ENCODE measurements at places on chromosomes 11 and 22.

- DNase-seq: peak; percentile 18
These were observed 53.4 kb downstream of the CD44 start for GRCh38 chr11:35192347-35192746.

- no peak for DNase-seq
These were observed 152.8 kb upstream of the NTM start for GRCh38 chr11:131217313-131218310.

DNA sequence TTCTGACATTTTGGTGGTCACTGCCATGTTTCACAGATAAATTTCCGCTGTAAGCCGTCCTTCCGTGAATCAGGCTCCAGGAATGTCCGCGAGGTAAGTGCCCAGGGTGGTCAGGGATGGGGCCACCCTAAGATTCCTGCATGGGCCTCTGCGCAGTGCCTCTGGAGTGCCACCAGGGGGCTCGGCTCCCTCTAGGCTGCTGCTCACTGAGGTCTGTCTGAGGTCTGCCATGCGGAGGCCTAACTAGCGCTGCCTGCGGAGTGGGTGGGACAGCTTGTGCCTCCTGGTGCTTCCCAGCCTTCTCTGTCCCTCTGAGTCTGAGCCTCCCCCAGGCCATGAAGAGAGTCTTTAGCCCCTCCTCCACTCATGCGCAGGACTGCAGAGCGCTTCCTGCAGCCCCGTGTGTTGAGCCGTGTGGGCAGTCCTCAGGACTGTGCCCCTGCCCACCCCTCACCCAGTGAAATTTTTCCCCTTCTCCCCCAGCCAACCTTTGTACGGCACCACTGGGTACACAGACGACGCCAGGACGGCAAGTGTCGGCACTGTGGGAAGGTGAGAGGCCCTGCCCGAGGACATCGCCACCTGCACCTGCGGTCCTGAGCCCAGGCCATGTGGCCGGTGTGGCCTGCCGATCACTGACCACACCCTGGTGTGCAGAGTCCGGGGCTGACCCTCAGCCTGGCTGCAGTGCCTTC is 11.9 kb upstream of the MDK start:
- DNase-seq: no peak

DNA sequence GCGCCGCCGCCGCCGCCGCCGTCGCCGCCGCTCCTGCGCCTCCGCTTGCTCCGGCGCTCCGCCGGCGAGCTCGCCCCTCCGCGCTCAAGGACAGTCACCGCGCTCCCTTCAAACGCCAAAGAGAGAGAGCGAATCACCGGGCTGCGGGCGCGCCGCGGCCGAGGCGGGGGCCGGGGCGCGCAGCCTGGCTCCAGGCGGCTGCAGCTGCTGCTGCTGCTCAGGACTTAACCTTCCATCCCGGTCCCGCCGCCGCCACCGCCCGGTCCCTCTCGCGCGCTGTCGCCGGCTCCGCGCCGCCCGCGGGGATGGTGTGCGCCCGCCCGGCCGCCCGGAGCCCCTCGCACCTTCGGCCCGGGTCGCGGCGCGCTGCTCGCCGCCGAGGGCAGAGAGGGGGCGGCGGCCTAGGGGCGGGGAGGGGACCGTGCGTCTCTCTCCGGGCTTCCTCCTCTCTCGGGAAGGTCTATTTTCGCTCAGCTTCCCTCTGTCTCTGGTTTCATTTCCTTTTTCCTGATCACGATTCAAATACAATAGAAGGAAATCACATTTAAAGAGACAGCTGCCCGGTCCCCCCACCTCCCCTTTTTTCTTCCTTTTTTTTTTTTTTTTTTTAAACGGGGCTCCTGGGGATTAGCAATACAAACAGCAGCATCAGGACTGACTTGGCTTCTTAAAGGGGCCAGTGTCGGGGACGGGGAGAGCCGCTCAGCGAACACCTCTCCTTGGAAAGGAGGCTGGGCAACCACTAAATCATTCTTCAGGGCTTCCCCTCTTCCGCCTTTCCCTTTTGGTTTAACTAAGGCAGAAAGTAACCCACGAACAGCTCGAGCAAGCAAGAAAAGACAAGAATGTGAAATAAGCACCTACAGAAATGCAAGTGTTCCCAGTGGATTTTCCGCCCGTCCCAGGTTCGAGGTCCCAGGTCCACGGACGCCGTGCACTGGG is 22.1 kb downstream of the LMO2 start:
- DNase-seq: peak; percentile 72

- no peak for DNase-seq
These were observed 60.2 kb downstream of the USP35 start for GRCh38 chr11:78248903-78249302.

DNA sequence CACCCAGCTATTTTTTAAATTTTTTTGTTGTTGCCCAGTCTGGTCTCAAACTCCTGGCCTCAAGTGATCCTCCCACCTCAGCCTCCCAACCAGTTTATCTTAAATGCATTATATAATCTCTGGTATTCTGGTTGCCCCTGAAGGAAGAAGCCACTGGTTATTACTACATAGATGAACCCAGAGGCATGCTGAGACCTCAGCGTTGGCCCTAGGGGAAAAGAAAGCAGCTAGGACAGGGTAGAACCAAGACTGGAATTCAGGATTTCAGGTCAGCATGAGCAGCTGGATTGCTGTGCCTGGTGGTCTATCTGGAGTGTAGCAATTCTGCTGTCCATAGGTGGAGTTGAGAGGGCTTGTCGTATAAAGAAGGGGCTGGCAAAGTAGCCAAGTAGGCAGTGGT is 67.2 kb downstream of the PARVA start:
- DNase-seq: no peak

DNA sequence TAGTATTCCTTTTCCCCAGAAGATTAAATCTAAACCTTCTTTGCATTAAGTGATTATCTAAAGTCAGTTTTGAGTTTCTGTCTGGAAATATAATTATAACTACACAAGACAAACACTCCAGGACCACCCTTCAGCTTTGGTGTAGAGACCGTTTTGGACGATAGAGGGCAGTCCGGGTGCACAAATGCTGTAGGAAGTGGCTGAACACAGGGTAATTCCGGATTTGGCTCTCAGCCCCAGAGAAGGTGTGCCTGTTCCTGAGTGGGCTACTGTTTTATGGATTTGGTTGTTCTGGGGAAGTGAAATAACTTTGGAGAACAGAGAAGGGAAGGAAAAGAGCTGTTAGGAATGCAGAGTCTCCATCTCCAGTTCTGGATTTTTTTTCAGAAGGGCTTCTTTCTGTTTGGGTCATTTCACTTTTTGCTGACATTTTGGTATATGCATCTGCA is 14.8 kb downstream of the EXT2 start:
- DNase-seq: peak; percentile 22

- no peak for DNase-seq
These were observed 189.3 kb downstream of the DBX1 start for GRCh38 chr11:19970944-19971343.

DNA sequence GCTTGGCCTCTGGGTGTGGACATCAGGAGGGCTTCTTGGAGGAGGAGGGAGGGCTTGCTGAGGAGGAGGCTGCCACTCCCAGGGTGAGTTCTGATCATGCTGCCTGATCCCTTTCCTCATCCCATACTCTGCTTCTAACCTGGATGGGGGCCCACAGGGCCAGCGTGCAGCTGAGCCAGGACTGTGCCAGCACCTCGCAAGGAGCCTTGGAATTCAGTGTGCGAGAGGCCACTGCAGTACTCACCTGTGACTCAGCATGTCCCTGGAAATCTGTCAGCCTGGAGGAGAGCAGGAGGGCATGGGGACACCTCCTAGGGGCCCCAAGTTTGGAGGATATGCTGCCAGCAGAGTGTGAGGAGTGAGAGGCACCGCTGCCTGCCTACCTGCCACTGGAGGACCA is 4.2 kb upstream of the GAB4 start:
- DNase-seq: no peak

DNA sequence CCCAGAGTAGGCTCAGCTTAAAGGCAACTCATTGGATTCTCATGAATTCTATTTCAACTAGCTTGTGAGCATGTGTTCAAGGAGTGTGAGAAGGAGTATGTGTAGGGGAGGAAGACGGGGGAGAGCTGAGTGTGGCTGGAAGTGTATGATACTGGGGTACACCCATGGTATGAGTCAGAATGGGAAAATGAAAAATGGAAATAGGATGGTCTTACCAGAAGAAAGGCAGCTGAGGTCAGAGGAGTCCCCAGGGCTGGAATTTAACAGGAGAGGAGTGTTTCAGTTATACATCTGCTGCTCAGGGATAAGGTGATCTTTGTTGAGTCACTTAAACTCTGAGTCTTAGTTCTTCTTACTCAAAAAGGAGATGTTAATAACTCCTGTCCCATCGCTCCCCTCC is 6.7 kb upstream of the ADAMTS15 start:
- no peak for DNase-seq

GRCh38 chr11:4027746-4028145 is 66.9 kb upstream of the RRM1 start:
- DNase-seq: no peak

- peak; percentile 37 for DNase-seq
These were observed 35.1 kb downstream of the MMP7 start for GRCh38 chr11:102495161-102496042.

- no peak for DNase-seq
These were observed 524.0 kb upstream of the KIRREL3 start for GRCh38 chr11:127524618-127525017.

DNA sequence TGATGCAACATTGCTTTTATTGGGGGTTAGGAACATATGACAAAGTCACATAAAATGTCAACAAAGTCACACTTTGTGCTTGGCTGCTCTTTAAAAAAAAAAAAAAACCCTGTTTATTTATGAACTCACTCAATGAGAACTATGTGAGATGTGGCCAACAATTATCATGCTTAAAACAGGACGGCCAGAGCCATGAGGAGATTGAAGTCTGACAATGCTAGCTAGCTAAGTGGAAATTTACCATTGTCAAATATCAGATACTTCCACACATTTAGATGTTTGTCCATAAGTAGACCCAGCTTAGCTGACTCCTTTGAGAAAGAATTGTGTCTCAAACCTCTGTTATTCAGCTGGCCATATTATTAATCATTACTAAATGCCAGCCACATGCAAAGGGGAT is 26.9 kb downstream of the BLID start:
- DNase-seq: no peak

GRCh38 chr22:30883586-30884145 is 84.9 kb downstream of the MORC2 start:
- DNase-seq: no peak

- no peak for DNase-seq
These were observed 308.7 kb downstream of the DDX10 start for GRCh38 chr11:108973402-108974162.

DNA sequence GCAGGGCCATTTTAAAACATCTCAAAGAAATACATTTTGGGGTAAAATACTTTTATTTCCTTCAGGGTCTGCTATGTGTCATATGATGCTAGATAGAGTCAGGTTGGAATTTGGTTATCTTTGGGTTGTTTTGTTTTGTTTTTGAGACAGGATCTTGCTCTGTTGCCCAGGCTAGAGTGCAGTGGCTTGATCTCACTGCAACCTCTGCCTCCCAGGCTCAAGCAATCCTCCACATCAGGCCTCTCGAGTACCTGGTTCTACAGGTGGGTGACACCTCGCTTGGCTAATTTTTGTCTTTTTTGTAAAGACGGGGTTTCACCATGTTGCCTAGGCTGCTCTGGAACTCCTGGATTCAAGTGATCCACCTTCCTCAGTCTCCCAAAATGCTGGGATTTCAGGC is 17.3 kb downstream of the DENND5A start:
- no peak for DNase-seq

GRCh38 chr11:2958251-2958650 is 29.0 kb upstream of the PHLDA2 start:
- no peak for DNase-seq

- peak; percentile 66 for DNase-seq
These were observed 1.7 kb downstream of the FCHSD2 start for GRCh38 chr11:73140213-73141030.

DNA sequence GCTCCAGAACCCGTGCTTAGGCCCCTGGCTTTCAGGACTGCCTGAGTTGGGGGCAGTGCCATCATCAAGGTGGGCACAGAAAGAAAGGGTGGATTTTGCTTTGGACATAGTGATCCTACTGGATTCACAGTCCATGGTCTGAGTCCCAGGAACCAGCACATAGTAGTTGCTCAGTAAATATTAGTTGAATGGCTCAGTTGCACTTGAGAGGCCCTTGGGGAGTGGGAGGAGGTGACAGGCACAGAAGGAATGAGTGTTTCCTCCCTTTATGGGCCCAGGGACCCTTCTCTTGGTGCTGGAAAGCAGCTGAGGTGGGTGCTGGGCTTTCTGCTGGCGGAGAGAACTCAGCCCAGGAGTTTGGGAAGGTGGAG is 16.6 kb downstream of the ARHGEF17 start:
- DNase-seq: no peak

DNA sequence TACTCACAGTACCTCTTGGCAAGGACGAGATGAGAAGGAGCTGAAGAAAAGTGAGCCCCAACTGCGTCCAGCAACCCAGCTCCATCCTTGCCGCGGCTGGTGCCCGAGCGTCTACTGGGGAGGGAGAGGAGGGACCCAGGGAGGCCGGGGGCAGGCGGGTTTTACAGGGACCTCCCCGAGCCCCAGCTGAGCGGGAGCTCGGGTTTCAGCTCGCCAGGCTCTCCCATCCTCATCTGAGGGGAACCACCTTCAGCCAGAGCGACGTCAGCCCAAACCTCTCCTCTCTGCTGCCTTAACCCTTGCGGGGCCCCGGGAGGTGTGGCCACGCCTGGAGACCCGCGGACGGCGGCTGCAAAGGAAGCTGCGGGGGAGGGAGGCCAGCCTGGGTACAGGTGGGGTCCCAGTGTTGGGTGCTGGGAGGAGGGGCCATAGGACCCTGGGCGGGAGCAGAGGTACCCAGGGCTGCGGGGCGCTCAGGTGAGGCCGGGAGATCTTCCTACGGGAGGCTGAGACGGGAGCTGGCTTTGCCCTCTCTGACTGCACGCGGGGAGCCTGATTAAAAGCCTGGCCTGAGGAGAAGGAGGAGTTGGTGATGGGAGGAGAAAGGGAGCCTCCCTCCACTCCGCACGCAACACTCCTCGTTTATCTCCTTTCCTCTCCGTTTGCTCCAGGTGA is at the start of gene PAMR1:
PAMR1 (minus strand) TSS at position 116 of the 675 bp plus-strand sequence; CDS start at position 85, 31 bp downstream.
- peak; percentile 62 for DNase-seq

- DNase-seq: peak; percentile 29
These were observed 251.5 kb upstream of the ISX start for GRCh38 chr22:34814260-34815025.

DNA sequence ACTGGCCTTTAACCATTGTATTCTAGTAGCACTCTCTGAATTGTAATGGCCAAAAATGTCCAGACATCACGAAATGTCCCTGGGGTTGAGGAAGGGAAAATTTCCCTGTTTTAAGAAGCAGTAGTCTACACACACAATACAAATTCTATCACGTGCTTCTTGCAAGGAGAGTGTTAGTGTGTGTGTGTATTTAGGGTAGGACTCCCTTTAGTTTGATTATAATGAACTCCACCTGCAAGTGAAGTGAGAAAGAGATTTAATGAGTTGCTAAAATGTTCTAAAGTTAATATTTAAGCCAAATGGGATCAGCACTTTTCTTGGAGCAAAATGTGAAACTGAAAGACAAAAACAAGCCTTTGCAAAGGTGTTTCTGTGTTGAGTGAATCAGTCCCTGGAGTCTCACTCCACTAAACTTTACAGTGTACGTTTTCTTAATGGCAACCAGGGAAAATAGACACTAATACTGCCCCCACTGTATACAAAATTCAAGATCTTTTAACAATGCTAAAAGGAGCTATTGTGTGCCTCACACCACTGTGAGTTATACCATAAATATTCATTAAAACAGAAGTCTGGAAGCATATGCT is 590.3 kb upstream of the TENM4 start:
- DNase-seq: peak; percentile 3
